RPMI8226 (cell line): ENCODE measurements at places on chromosomes 6 and 20.

DNA sequence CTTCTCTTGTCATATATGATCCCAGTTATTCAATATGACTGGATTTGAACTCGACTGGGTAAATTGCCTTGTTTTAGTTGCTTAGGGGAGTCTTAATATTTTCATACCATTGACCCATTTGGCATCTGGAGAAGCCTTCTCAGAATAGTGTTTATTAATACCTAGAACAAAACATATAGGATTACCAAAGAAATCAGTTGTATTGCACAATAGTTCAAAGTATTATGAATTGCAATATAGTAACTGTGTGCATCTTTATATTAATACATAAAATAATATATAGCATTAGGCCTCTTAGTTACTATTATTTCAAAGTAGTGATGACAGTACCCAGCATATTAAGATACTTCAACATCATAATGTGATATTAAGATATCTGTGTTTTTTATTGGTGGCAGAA is 177.8 kb downstream of the PLCB4 start:
- DNase-seq: no peak

GRCh38 chr6:123805921-123806320 is 2.3 kb downstream of the NKAIN2 start:
- no peak for DNase-seq

- no peak for DNase-seq
Measured at GRCh38 chr6:112396221-112396620, 49.1 kb downstream of the RFPL4B start.

DNA sequence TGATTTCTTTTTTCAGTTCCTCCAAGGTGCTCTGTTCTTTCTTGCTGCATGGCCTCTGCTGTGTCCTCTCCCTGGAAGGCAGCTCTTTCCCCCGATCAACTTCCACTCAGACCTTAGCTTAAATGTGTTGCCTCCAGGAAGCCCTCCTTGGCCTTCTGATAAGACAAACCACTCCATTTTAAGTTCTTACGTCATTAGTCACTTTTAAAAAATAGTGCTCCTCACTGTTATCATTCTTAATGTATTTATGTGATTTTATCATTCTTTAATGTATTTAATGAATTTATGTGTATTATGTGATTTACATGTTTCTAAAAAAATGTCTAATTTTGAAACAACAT is 12.2 kb upstream of the MANBAL start:
- DNase-seq: no peak

- DNase-seq: no peak
Measured at GRCh38 chr20:24810676-24811407, 138.2 kb upstream of the CST7 start.

GRCh38 chr20:41141153-41141815 is 3.9 kb downstream of the PLCG1 start:
- DNase-seq: no peak

GRCh38 chr20:31505903-31506302 is 8.3 kb upstream of the HM13 start:
- no peak for DNase-seq

- no peak for DNase-seq
Measured at GRCh38 chr6:127291495-127291894, 24.8 kb downstream of the RNF146 start.

DNA sequence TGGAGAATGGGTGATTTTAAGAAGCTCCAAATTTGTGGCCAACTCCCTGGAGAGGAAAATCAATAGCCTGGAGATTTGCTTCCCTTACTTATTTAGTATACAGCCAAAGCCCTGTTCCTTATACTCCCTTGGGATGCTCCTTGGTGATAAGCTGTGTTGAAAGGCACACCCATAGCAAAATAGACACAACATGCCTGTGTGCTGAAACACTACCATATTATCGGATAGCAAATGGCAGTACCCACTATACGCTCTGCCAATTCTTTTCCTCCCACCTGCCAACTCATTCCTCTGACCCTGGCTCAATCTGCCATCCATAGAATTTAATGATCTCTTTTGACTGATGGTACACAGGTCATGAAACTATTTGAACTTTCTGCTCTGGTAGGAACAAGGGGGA is 98.2 kb downstream of the CLIC5 start:
- no peak for DNase-seq

- no peak for DNase-seq
Measured at GRCh38 chr6:135322427-135323201, 141.5 kb downstream of the MYB start.

DNA sequence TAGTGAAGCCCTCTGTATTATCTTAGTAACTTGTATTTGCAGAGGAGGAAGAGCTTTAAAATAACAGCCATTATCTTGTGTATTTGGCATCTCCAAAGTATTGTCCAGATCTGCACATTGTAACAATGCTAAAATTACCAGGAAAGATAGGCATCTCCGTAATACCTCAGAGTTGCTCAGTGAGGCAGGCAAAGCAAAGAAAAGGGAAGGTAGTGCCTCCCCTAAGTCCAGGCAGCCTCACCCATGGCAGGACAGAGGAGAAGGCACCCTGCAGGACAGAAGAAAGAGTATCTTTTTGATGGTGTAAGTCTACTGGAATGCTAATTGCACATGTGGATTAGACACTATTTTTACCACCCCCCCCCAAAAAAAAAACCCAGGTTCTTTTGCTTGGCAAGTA is 13.6 kb upstream of the SSTR4 start:
- DNase-seq: no peak

- DNase-seq: no peak
Measured at GRCh38 chr6:168385858-168386735, 54.9 kb upstream of the SMOC2 start.

- DNase-seq: no peak
Measured at GRCh38 chr20:48463096-48463720, 364.6 kb downstream of the PREX1 start.

DNA sequence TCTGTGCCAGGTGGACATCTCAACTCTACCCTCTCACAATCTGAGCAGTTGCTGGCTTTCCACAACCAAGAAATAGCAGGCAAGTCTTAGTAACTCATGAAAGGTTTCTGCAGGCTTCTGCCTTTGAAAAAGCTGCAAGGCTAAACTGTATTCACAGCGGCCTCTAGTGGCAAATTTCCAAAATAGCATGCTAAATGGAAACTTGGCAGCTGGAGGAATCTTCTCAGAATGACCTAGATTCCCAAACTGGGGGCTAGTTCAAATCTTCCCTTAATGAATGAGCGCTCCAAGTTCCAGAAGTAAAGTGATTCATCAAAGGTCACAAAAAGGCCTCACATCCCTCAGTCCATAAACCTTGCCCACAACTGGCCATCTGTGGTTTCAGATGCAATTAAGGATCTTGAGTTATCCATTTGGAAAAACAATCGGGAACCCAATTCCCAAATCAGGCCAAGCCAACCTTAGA is 11.9 kb upstream of the CPNE5 start:
- peak; percentile 69 for DNase-seq

DNA sequence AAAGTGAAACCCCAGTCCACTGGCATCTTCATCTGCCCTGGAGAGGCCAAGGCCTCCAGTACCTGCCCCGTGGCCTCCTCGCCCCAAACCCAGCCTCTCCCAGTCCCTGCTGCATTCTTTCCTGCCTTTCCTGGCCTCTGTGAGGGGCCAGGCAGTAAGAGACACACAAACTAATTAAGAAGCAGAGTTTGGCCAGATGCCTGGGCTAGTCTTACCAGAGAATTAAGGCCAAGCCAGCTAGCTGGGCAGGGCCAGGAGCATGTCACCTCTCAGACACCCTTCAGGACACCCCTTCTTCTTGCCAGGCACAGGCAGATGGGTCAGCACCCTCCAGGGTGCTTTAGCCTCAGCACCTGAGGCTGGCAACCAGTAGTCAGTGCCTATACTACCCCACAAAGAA is 2.4 kb downstream of the MDGA1 start:
- no peak for DNase-seq

DNA sequence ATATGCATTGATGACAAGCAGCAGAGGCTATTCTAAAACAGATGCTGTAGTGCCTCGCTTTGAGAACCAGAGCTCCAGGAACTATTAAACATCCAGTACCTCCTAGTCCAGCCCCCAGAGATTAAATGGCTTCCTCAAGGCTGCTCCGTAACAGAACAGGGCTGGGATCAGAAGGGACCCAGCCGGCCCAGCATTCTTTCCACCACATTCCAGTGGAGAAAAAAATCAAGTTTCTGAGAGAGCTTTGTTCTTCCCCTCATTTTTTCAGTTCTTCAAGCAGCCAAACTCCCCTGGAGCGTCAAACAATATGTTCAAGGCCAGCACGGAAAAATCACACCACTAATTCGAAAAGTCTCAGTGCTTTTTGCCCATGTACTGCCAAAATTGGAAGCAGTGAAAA is 5.8 kb upstream of the STMND1 start:
- no peak for DNase-seq

DNA sequence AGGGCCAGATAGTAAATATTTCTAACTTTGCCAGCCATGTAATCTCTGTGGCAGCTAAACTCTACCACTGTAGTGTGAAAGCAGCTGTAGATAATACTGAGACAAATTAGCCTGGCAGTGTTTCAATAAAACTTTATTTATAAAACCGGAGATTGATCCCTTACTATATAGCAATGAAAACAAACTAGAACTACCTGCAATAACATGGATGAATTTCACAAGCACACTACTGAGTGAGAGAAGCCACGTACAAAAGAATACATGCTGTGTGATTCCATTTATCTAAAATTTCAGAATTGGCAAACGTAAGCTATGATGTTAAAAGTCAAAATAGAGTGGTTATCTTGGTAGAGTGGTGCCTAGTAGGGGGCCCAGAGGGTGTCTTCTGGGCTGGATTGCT is 198.7 kb upstream of the SGK1 start:
- DNase-seq: no peak

GRCh38 chr20:24746351-24746685 is 202.8 kb upstream of the CST7 start:
- peak; percentile 51 for DNase-seq

GRCh38 chr6:84329077-84329476 is 101.6 kb upstream of the CEP162 start:
- no peak for DNase-seq

- DNase-seq: no peak
Measured at GRCh38 chr20:57618764-57619050, 1.5 kb downstream of the ZBP1 start.

GRCh38 chr6:142935553-142936517 is 9.1 kb downstream of the HIVEP2 start:
- DNase-seq: no peak

- DNase-seq: no peak
Measured at GRCh38 chr6:12593771-12594529, 122.6 kb upstream of the PHACTR1 start.

GRCh38 chr6:95280686-95281273 is 296.6 kb upstream of the MANEA start:
- no peak for DNase-seq

DNA sequence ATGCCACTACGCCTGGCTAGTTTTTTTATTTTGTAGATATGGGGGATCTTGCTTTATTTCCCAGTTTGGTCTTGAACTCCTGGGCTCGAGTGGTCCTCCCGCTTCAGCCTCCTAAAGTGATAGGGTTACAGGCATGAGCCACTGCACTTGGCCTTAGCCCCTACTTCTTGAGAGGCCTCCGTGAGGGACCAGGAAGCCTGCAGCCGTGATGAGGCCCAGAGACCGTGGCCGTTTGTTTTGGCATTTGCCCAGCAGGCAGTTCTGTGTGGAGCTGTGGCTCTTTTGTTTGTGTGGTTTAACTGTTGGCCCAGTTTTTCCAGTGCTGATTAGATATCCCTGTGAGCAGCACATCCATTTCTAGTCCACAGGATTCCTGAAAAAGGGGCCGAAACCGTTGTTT is 39.8 kb downstream of the SRSF3 start:
- DNase-seq: no peak

GRCh38 chr6:56366141-56366852 is 118.9 kb upstream of the COL21A1 start:
- no peak for DNase-seq
